BJ (cell line): ENCODE measurements at places on chromosomes 3 and 15. TPM values are rescaled to one million over a fixed set of nuclear protein-coding genes. Genes with fewer than 3 reads are reported as not detected.

GRCh38 chr3:117628823-117629291, 919.3 kb downstream of the TUSC7 start:
- DNase-seq: peak; percentile 68

DNA sequence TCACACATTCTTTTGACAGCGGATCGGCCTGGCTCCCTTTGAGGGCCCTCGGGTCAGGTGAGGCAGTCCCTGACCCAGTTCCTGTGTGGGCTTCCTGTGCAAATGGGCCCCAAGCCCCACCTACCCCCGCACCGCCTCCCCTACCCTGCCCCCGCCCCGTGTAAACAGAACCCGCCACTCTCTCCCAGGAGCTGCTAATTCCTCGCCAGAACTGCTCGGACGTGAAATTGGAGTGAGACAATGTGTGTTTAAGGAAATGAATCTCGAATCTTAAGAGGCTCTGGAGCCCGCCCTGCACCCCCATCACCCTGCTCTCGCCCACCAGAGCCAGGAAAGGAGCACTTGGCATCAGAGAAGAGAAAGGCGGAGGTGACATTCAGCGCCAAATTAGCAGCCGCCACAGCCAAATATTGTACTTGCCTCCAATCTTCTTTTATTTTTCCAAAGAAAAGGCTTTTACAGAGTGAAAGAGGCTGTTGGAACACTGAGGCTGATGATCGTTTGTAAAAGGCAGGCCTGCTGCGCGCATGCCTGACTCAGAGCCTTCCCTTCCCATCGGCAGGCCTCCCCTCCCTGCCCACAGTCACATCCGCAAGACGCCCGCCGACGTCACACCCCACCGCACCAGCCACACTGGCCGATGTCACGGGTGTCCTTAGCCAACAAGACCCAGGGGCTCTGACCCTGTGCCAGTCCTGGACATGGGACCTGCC, 53.1 kb downstream of the CACNA2D2 start:
- no peak for DNase-seq

DNA sequence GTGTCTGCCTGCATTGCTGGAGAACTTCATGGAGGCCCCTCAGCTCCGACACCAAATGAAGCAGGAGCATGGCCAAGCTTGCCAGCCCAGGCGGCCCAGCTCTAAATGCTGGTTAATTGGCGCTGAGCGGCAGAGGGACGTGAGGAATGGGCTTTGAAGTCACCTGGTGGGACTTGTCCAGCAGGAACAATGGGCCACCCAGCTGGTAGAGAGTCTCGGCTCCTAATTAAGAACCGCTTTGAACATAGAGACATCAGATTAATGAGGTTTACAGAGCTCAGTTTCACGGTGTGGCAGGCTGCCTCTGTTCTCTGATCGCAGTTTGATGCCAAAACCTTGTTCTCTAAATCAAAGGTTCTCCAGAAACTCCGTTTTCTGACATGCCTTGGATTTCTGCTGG, 77.5 kb upstream of the LINGO1 start:
- DNase-seq: no peak

DNA sequence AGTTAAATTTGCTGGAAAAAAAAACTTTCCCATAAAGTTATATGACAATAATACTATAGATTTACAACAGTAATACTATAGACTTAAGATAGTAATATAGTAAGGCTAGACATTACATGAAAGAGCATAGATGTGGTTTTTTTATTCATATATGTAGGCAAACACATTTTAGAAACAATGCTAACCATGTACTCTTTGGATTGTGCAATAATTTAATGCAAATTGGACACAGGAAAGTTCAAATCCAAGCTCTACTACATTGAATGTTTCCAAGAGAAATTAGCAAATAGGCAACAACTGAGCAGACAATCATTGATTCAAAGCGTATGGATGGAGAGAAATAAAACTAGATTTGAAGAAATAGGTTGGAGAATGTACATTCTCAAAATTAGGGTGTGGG, 469.2 kb downstream of the CNTN3 start:
- no peak for DNase-seq

DNA sequence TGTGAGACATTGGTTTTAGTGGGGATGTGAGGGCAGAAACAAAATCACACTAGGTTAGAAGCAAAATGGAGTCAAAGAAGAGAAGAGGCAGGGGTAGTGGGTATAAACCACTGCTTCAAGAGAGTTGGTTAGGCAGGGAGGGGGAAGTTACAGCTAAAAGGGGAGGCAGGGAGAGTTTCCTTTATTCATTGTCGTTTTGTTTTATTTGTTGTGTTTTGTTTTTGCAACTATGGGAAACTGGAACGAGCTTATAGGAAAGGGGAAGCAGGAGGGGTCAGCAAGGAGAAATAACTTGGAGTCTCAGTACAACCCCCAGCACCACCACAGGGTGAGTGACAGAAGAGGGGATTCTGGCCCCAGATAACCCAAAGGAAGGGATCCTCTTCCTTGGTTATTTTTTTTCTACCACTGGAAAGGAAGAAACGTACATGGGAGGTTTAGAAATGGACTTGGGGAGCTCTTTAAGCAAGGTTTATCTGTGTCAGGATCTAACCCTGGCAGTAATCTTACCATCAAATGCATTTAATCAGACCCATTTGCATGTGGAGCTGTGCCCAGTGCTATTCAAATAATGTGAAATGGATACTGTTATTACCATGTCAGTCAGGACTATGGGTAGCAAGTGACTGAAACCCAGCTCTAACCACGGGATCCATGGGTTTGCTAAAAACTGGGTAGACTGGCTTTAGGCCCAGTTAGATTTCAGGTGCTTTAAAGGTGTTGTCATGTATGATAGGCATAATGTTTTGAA, 68.7 kb downstream of the CCNL1 start:
- no peak for DNase-seq

DNA sequence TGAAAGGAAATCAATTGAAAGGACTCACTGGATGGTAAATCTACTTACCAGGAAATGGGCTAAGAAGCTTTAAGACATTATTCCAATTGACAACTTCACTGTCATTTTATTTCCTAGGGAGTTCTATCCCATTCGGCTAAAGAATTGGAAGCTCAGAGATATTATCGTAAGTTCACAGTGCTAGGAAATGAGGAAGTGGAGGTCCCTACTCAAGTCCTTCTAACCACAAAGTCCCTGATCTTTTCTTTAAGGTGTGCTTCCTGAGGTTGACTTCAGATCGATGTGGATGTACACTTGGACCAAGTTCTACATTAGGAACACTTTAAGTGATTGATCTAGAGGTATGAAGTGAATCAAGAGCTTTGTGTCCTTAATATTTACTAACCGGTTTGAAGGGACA, 63.6 kb downstream of the MDFIC2 start:
- DNase-seq: no peak

DNA sequence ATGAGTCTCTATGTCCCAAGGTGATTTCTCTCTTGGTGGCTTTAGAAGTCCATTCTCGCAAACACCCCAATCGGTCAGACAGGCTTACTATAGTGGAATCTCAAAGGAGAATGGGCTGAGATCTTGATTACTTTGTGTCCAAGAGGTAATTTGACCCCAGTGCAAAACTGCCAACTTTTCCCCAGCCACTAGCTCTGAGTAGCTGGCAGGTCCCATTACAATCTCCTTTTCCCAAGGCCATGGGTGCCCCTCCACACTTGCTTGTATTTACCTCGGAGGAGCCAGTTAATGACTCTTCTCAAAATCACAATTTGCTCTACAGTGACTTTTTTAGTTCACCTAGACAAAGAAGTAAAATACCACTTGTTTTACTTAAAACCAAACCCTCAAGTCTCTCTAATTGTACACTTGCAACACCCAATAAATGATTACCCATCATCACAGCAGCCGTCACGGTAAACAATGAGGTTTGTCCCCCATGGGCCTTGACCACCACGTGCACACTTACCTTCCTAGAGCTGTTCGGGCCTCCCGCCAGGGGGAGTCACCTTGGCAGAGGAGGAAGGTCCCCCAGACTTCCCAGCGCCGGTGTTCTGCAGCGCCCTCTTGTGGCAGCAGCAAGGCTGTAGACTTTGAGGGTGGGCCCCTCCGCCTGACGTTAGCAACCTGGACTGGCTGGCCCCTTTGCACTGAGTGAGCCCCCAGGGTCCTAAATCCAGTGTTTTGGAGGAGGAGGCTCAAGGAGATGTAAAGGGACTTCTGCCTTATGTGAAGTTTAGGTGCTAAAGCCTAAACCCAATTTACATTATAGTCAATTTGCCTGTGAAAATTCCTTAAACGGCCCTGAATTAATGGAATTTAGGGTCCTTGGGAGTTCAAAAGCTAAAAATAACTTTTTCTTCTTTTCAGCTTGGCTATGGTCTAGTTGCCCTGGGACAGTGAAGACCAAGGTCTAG, 18.7 kb upstream of the HDAC11 start:
- DNase-seq: no peak

DNA sequence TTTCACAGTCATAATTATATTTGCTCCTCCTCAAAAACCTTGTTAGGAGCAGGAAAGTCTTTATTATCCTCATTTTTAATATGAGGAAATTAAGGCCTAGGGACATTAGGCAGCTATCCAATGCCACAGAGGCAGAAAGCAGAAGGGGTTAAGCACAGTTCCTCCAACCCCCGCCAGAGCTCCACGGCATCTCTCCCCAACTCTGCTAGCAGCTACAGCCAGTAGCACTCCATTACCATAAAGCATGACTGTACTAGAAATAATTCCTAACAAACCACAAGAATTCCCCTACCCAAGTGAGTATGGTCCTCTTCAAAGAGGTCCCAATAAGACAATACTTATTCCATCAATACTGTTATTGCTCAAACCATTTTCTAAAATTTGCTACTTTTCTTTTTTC, 9.8 kb downstream of the HEG1 start:
- peak; percentile 32 for DNase-seq

- no peak for DNase-seq
These were observed 29.6 kb downstream of the PRKCD start for GRCh38 chr3:53190659-53191058.

The SCN11A gene
- polyA plus RNA-seq: 0.02 and 0.04 TPM in 2 replicates

The IP6K1 gene
- polyA plus RNA-seq: 35.8 and 54.4 TPM in 2 replicates

- DNase-seq: no peak
These were observed 28.6 kb upstream of the KBTBD12 start for GRCh38 chr3:127886231-127886955.

DNA sequence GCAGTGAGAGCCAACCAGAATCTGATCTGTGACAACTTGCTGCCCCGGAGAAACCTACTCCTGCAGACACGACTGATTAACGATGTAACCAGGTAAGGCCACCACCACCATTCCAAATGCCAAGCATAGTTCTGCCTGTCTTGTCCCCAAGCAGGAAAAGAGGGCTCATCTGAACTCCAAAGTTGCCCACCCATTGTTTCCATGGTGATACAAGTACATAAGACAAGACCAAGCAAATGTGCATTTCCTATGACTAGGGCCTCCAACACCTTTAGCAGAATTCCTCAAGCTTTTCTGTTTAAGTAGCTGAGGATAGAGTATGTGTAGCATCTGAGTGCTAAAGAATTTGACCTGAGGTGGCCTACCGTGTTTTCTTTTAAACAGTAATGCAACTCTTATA, 290.7 kb downstream of the RYR3 start:
- DNase-seq: no peak

The LRRC31 gene
- not detected in 2 replicates for polyA plus RNA-seq

DNA sequence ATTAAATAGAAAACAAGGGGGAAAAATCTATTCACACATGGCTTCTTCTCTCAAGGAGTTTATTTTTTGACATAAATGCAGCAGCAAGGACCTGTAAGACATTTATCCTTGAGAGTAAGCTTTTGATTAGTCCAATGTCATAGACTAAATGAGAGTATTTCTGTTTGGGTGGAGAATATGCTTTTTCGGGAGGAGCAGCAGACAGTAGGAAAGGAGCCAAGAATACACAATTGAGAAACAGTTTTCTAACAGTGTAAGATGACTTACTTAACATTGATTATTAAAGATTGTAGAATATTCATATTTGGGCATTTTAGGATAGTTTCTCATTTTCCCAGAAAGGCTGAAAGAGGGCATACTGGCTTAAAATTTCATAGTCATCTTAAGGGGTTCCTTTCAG, 65.9 kb upstream of the PAQR5 start:
- no peak for DNase-seq

DNA sequence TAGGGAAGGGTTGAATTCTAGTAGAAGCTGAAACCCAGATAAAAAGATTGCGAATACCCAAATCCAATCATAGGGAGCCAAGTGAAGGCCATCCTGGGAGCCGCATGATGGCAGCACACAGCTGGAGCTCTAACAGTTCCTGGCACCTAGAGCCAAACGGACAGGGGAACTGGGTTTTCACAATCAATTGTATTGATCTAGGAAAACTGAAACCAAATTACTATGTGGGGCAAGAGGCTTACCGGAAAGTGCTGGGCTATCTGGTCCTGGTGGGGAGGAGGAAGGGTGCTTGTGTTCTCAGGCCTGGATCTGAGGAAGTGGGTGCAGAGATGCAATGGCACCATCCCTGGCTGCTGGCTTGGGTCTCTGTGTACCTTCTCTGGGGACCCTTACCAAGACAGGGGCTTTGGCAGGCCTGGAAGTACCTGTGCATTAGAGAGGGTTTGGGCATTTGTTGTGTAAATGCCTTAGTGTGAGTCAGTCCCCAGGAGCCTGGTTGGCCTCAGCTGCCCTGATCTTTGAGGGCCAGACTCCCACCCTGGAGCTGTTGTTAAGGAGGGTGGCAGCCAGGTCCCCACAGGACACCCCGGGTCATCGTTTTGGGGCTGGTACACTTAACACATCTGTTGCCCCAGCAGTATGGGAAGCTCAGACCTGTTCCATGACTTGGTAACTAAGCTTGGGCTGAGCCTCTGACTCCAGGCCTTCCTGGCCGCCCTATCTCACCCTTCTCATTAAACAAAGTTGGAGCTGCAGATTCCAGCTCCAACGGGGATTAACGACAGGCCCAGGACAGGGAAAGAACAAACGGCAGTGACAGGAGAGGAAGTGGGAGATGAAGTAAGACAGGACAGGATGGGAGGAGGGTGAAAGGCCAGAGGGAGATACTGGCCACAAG, 8.9 kb upstream of the FURIN start:
- no peak for DNase-seq

GRCh38 chr3:188943591-188943990, 228.2 kb upstream of the TPRG1 start:
- no peak for DNase-seq

DNA sequence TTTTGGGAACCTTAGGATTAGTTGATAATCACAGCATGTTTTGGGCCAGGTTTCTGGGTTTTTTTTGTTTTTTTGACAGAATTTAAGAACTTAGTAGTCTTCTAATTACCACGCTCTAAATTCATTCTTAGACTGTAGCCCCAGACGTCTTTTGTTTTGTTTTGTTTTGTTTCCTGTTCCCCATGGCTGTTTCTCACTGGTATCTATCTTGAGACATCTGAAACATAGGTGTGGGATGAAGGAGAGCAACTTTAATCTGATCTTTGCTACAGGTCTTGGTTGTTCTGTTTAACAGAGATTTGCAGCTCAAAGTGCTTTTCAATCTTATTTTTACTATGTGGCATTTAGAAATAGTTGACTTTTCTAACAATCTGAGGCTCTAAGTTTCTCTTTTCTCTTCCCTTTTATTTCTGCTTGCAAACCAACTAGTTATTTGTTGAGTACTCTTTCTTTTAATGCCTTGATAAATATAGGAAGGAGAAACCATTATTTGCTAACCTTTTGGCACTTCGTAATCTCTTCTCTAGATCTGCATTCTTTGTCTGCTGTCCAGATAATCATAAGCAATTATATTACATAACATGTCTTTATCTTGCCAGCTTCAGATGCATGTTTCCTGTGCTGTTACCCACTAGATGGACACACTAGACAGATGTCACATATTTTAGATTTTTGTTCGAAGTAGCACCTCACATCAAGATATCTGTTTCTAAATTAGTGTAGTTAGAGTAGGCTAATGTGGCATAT, 40.9 kb downstream of the FBXL2 start:
- no peak for DNase-seq

GRCh38 chr15:84893607-84894006, 9.1 kb downstream of the SLC28A1 start:
- DNase-seq: no peak

- no peak for DNase-seq
These were observed 9.7 kb downstream of the PLA2G4D start for GRCh38 chr15:42084465-42085235.
